ENCODE measurements at places on chromosomes 12 and 14. TPM values are rescaled to one million over a fixed set of nuclear protein-coding genes. Genes with fewer than 3 reads are reported as not detected.

DNA sequence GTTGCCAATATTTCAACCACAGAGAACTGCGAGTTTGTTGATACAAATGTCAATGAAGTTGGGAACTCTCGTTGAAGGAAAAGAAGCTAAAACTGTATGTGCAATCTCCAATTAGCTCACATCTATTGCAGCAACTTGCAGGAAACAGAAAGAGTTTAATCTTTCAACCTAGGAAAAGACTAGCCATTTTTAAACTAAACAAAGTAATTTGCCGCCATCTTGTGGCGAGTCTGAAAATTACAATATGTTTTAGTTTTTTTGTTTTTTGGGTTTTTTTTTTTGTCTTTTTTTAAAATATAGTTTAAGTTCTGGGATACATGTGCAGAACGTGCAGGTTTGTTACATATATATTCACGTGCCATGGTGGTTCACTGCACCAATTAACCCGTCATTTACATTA, 131.2 kb upstream of the FOXG1 start:
- no peak overlapping the region for H3K27ac ChIP-seq
- no peak overlapping the region for H3K4me3 ChIP-seq
- H3K4me1 ChIP-seq = no peaks in the 10 kb centered on the region
- no peak for DNase-seq
- H3K36me3 ChIP-seq = no peaks in the 10 kb centered on the region
- peaks cover 5% of the 10 kb centered on the region for H3K27me3 ChIP-seq

GRCh38 chr12:122265476-122265875, 818 bp downstream of the VPS33A start:
- peak overlapping the region; percentile 98 for H3K27ac ChIP-seq
- peaks cover 8% of the 10 kb centered on the region for H3K4me1 ChIP-seq
- H3K4me3 ChIP-seq = peak overlapping the region; percentile 97
- DNase-seq = no peak

DNA sequence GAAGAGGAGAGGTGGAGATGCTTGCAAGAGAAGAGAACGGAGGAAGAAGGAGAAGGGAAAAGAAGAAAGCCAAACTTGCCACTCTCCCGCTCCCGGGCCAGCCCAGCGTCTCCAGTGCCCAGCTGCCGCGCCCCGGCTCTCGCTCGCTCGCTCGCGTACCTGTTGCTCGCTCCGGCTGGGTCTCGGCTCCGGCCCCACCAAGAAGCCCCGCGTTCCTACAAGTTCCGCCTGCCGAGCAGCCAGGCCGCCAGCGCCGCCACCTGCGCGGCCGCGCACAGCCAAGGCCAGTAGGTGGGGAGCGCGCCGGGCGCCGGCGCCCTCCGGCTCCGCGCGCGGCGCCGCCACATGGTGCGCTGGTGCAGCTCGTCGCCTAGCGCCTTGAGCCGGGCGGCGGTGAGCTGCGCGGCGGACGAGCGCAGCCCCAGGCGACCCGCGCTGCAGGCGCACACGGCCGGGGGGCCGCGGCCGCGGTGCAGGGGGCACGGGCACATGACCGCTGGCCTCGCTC, 370 bp downstream of the HRK start:
- H3K4me1 ChIP-seq = peaks cover 29% of the 10 kb centered on the region
- peaks cover 81% of the 10 kb centered on the region for H3K27me3 ChIP-seq
- H3K27ac ChIP-seq = peak overlapping the region; percentile 73

The NKX2-1 gene
- total RNA-seq = 7.4 TPM

The SPX gene
- total RNA-seq = 0.87 TPM
